ENCODE measurements at places on chromosomes 12 and 14.

- no peak for DNase-seq
These were observed 29.6 kb downstream of the EEA1 start for GRCh38 chr12:92899386-92900001.

DNA sequence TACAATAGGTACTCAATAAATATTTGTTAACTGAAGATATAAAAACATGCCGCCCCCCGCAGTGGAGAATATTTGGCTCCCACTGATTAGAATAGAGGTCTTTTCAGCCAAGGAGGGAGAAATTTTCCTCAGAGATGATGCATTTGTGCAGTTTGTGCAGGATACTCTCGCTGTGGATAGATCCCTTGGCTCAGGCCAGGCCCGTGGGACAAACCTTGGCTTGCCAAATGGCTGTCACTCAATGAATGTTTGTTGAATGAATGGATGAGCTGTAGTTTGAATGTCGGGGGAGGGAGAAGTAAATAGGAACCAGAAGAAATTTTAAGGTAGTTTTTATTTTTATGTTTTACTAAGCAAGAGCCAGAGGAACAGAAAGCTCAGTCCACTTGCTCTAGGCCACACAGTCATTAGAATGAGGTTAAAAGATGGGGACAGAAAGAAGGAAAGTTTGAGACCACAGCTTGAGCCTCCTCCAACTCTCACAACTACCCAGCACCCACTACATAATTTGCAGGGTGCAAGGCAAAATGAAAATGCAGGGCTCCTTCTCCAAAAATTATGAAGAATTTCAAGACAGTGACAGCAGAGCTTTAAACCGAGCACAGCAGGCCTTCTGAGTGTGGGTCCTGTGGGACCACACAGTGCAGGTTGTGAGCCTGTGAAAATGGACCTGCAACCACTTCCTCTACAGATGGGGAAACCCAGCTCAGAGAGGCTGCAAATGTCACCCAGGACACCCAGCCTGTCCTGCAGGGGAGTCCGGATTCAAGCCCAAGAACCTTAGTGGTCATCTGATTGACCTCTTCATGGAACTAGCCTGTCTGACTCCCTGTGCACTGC lies 51.4 kb downstream of the WSCD2 start:
- DNase-seq = no peak

DNA sequence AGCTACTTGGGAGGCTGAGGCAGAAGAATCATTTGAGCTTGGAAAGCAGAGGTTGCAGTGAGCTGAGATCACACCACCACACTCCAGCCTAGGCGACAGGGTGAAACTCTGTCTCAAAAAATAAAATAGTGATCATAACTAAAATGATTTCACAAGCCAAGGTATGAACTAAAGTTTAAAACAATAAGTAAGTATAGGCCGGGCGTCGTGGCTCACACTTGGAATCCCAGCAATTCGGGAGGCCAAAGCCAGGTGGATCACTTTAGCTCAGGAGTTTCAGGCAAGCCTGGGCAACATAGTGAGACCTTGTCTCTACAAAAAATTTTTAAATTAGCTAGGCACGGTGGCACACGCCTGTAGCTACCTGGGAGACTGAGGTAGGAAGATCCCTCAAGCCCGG lies 27.4 kb downstream of the BLTP3B start:
- DNase-seq = no peak

DNA sequence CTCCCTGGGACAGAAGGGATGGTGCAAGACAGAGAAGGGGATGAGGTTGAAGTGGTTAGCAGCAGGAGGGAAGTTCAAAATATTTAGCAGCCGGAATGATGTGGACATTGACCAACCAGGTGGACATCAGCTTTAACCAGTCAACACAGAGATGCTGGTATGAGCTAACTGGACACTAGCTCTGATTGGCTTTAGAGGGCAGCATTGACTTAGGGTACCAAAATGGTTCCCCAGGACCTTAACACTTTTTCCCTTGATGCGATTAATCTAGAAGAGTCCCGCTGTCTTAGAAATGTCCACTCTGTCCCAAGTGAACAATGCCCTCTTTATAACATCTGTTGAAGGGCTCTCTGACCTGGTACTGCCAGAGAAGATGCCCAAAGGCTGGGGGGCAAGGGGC lies 134.0 kb upstream of the GSC start:
- DNase-seq = no peak

GRCh38 chr14:88311780-88312179 lies 11.3 kb downstream of the KCNK10 start:
- no peak for DNase-seq

DNA sequence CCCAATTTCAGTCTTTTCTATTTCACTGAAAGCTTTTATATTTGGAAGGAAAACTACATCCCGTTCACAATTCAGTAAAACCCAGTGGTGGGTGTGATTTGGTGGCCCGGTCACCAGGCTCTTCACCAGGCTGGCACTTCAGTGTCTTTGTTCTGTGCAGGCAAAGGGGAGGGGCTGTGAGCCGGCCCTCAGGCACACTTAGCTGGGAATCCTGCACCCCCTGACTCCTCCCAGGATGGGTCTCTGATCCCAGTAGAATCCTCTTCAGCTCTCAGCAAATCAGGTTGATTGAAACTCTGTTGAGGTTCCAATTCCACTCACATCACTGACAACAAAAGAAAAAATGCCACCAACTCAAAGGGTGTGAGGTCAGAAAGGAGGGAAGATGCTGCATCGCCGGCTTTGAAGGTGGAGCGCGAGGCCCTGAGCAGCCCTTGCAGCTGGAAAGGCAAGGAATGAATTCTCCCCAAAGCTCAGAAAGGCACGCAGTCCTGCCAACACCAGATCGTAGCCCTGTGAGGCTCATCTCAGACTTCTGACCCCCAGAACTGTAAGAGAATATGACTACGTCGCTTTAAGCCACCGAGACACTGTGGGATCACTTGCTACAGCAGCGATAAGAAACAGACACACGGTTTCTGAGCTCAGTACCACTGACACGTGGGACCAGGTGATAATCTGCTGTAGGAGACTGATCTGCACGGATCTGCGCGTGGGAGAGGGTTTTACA lies 166.6 kb downstream of the PIWIL1 start:
- no peak for DNase-seq

- no peak for DNase-seq
These were observed 43.0 kb upstream of the SYCP3 start for GRCh38 chr12:101782273-101782731.

GRCh38 chr12:115337693-115338543 lies 653.9 kb upstream of the TBX3 start:
- DNase-seq = no peak

- no peak for DNase-seq
These were observed 61.7 kb downstream of the BCL11B start for GRCh38 chr14:99210333-99210732.

DNA sequence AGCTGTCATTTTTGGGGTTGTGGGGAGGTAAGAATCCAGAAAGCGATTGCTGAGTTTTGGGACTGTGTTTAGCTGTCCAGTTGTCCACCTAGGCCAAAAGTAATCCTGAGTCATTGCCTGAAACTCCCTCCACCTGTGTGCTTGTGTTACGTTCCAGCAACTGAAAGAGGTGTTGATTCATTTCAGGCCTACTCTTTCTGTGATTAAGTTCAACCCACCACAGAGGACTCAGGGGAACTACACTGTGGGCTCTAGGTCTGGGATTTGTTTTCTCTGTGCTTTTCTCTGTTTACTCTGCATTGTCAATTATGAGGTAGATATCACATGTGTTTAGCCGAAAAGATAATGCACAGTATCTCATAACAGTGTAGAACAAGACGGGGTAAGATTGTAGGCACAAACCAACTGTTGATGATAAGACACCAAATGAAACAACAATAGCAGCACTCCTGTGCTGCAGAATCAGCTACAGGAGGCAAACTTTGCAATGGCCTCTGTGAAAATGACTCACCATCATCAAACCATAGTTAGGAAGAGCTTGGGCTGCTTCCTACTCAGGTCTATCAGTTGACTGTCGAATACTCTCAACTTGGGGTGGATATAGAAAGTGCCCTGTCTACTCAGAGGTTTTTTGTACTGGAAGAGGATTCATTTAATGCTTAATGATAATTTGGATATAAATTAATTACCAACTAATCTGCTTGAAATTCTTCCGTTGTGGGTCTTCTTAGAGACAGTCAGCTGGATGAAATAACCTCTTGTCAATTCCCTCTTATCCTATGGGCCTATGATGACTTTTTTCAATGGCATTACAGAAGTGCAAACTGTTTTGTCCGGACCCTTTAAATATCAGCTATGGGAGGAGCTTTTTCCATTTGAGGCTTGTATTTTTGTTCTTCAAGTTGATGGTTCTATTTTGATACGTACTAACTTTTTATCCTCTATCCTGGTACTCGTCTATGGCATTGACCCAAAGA lies 385.9 kb downstream of the BMP4 start:
- DNase-seq = no peak

DNA sequence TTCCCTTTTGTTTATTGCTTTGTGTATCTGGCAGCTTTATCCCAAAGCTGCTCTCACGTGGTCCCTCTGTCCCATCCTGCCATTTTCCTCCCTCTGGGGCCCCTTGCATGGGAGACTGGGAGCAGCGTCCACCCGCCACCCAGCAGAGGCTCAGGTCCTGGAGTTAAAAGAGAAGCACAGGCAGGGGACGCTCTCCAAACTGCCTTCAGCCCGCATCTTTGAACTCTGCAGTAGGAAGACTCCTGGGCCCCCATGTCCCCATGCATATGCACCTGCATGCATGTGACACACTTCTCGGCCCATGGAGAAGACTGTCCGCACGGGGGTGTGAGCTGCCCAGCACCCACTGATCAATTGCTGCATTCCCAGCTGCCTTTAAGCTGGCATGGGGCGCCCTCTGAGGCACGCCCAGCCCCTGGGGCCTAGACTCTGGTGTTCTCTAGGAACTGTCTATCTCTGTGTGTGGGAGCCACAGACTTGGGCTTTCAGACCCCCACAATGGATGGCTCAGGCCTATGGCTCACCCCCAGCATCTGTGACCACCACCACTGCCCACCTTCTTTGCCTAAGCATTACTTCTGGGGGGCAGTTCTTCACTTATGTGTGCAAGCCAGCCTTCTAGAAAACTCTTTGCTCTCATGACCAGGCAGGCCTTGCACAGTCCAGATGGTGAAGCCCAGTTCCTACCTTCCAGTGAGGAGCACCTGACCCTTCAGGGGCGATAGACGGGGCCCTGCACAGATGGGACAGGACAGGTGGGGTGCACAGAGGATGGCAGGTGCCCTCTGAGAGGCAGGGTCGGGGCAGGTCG lies 96.1 kb upstream of the DIO3 start:
- DNase-seq = no peak

DNA sequence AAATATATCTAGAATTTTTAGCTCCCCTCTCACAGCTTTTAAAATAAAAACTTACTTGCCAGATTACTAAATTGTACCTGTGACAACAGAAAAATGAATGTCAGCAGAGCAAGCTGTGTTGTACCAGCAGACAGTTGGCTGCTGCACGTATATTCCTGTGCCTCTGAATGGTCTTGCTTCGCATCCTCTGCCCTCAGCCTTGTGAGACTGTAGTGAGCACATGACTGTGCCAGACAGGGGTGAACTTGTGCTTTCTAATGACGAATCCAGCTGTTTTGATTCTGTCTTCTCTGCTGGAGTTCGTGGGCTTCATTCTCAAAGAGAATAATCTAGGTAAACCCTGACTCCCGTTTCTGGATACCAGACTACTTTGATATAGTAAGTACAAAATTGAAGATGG lies 58.3 kb upstream of the FRMD6 start:
- DNase-seq = no peak

- DNase-seq = no peak
These were observed 96.3 kb downstream of the PAX9 start for GRCh38 chr14:36757734-36758601.

- DNase-seq = peak; percentile 56
These were observed 1.3 kb downstream of the AHSA1 start for GRCh38 chr14:77459072-77459723.

DNA sequence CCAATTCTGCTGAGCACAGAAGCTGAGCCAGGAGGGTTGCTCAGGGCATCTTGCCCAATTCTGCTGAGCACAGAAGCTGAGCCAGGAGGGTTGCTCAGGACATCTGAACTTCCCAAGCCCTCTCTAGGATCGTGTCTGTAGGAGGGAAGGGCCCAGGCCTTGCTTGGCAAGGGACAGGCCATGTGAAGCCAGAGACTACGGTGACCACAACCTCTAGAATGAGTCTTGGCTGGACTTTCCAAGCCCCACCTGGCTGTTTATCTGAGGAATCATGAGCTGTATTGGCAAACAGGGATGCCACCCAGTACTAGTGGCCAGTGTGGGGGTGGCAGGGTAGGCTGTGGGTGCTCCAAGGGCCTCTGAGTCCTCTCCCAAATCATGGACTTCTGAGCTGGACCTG lies 7.7 kb upstream of the SERPINA6 start:
- no peak for DNase-seq

- DNase-seq = no peak
These were observed 45.1 kb upstream of the PNMA1 start for GRCh38 chr14:73759183-73759713.

DNA sequence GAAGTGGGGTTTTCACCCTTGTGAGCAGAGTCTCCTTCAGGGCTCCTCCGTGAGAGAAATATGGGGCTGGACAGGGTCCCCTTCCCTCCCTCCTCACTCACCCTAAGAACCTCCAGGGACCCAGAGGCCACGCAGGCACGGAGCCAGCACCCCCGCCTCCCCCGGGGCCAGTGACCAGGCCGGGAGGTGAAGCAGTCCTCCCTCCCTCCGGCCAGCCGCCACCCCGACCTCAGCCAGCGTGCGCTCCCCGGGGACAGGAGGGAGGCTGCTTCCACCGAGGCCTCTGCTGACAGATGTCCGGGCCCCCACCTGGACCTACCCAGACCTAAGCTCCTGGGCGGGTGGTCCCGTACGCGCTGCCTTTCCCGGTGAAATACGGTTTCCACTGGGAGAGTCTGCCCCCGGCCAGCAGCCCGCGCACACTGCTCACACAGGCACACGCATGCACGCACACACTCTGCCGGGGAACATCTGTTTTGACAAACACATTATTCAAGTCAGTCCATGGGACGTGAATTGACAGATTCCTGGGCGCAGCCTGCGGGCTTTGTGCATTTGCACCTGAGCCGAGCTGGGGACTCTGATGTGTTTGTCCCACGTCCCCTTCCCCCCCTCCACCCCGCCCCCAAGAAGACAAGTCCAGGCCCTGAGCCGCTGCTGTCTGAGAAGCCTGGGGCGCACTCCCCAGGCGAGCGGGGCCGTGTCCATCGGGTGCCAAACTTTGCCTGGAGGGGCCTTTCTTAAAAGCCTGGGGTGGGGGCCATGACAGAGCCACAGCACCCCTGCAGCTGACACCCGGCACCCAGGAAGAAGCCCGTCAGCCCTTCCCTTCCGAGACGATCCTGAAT lies 725 bp downstream of the RIMBP2 start:
- DNase-seq = no peak

- no peak for DNase-seq
These were observed 230.5 kb upstream of the EGLN3 start for GRCh38 chr14:34181338-34181737.

GRCh38 chr14:73694083-73694482 lies 20.1 kb downstream of the PNMA1 start:
- DNase-seq = no peak

Measured in renal cortex interstitium (tissue), 15 donors.